ENCODE measurements at places on chromosomes 2 and 18.

DNA sequence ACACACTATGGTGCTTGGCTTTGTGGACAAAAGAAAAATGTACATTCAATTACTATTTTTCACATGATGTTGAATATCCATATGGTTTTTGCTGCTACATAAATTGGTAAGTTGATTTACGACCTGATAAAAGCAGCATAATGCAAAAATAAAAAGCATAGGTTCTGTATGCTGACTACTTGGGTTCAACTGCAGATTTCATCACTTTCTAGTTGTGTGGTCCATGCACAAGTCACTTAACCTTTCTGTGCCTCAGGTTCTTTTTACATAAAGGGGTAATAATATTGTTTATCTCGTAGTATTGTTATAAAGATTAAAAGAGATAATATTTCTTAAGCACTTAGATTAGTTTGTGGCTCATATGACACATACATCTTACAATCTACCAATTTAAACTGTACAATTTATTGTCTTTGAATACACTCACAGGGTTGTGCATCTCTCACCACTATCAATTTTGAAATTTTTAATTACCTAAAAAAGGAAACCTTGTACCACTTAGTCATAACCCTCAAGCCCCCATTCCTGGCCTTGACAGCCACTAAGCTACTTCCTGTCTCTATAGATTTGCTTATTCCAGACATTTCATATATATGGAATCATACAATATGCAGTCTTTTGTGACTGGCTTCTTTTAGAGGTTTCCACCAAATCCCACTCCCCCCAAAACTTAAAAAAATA is 1443.9 kb downstream of the SUCLG1 start:
- DNase-seq: no peak

- peak; percentile 64 for DNase-seq
These were observed 65.4 kb upstream of the HNRNPA3 start for GRCh38 chr2:177147093-177147694.

DNA sequence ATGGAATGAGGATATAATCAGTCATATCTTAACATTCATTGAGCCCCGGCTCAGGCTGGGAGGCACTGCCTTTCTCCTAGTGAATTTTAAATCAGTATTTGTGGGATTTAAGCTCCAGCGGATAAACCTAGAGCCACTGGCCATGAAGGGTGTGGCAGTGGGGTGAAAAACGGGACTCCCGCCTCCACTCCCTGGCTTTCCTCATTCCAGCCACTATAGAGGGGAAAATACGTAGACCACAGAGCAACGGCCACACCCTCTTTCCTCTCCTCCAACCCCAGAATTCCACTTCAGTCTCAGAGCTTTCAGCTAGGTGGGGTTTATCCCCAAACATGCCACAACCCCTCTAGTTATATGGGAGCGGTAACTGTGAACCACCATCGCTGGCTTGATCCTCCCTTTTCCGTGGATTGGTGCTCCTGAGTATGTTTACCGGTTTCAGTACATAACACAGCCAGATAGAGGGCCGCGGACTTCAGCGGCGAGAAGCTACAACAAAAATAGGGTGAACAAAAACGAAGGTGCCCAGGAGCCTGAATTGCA is 70.6 kb upstream of the ITGB6 start:
- DNase-seq: no peak

GRCh38 chr2:152395572-152395971 is 60.6 kb downstream of the FMNL2 start:
- DNase-seq: no peak

GRCh38 chr2:152627351-152627957 is 89.8 kb downstream of the PRPF40A start:
- DNase-seq: no peak

DNA sequence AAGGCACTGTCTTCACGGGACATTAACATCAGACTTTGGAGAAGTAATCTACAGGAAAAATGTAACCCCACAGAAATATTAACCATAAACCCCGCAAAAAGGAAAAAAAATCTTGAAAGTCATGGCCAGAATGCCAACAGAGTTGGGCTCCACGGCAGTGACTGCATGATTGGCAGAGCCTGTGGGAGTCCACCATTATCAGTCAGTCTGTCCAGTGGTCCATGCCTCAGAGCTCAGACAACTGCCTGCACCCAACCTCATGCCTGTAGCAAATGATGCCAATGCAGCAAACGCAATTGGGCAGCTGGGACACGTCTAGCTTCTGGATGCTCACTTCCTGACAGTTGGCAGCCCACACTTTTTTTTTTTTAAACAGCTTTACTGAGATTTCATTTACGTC is 5.1 kb upstream of the PPIG start:
- DNase-seq: no peak

DNA sequence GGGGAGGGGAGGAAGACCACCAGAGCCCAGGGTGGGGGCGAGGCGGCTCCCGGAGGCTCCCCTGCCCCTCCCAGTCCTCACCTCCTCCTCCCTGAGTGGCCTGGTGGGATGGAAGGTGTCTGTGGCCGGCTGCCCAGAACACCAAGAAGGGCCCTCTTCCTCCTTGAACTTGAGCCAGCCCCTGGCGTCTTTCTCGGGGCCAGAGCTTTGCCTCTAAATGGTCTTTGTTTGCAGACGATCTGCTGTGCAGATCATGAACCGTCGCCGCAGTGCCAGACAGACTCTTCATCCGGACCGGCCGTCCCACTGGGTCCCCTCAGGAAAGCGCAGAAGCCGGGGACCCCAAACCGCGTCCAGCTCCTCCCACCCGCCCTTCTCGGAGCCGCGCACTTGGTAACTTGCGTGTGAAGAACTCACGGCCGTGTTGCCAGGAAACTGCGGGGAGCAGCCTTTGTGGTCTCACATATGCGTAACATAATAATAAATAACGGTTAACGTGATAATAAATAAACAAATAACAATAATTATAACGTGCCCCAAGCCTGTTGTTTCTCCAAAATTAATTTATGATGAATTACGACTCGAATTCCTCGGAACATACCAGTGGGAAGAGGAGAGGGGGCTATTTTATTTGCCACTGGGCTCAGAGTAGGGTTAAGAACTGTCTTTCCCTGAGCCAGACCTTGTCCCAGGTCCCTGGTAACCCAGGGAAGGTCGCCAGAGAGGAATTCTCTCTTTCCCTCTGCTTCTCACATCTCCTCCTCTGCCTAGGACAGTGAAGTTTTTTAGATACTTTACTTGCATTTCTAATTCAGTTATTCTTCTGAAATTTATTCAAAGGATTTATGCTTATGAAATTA is 41.0 kb downstream of the PTGR3 start:
- no peak for DNase-seq

DNA sequence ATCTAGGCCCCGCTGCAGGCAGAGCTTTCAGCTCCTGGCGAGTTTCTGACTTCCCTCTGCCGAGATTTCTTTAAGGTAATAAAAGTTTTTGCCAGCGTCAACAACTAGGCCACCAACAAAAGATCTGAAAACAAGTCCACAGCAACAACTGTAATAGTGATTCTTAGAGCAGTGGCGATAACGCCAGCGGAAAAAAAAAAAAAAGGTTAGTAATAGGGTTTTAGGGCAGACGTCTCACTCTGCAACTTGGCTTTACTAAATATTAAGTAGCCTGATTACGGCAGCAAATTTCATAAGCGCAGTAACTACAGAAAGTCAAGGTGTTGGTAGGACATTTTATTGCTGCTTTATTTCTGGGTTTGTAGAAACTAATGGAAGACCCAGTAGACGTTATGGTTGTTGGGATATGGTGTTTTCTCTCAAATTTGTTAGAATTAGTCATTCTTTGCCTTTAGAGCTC is 481 bp downstream of the SLC30A6 start:
- DNase-seq: no peak

GRCh38 chr2:18297534-18298058 is 262.9 kb downstream of the RDH14 start:
- DNase-seq: no peak

GRCh38 chr2:38775097-38775920 is 2.7 kb upstream of the GEMIN6 start:
- no peak for DNase-seq

DNA sequence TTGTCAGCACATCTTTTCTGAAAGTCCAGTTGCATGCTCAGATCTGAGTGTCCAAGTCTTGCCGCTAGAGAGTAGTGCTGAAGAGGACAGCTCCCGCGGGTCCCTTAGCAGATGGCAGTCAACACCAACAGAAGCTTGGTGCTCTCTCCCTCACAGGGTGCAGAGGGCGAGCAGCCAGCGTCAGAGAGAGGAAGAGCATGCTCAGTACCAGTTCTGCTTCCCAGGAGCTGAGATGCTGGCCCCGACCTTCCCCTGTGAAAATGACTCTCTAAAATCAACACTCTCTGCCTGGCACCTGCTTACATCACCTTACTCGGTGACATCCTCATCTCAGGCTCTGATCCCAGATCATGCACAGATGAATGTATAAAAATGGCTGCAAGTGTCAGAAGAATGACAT is 86.0 kb upstream of the TWIST2 start:
- DNase-seq: no peak

All from CD4-positive, alpha-beta T cell treated with Interleukin-17A for 1 hour (primary cell).